LoVo (cell line): ENCODE measurements at places on chromosomes 13 and 19.
A peak's percentile ranks its signal among the peaks of the same experiment; 100 is the strongest.

- peak; percentile 54 for DNase-seq
These were observed 38.2 kb downstream of the ARRDC2 start for GRCh38 chr19:18046059-18046718.

GRCh38 chr19:11506967-11507366, 1.3 kb upstream of the ZNF653 start:
- no peak for DNase-seq

- DNase-seq, result no peak
These were observed 323.0 kb downstream of the DNAJC15 start for GRCh38 chr13:43346427-43346826.

- DNase-seq, result no peak
These were observed 703 bp downstream of the ZNF506 start for GRCh38 chr19:19820774-19821320.

GRCh38 chr13:92984151-92984550, 242.5 kb upstream of the GPC6 start:
- no peak for DNase-seq

GRCh38 chr13:52011632-52012511, at the start of gene ALG11:
TSS of gene ALG11 (plus strand) at chr13:52012398. CDS start at chr13:52012419, 21 bp downstream.
- DNase-seq, result peak; percentile 98

DNA sequence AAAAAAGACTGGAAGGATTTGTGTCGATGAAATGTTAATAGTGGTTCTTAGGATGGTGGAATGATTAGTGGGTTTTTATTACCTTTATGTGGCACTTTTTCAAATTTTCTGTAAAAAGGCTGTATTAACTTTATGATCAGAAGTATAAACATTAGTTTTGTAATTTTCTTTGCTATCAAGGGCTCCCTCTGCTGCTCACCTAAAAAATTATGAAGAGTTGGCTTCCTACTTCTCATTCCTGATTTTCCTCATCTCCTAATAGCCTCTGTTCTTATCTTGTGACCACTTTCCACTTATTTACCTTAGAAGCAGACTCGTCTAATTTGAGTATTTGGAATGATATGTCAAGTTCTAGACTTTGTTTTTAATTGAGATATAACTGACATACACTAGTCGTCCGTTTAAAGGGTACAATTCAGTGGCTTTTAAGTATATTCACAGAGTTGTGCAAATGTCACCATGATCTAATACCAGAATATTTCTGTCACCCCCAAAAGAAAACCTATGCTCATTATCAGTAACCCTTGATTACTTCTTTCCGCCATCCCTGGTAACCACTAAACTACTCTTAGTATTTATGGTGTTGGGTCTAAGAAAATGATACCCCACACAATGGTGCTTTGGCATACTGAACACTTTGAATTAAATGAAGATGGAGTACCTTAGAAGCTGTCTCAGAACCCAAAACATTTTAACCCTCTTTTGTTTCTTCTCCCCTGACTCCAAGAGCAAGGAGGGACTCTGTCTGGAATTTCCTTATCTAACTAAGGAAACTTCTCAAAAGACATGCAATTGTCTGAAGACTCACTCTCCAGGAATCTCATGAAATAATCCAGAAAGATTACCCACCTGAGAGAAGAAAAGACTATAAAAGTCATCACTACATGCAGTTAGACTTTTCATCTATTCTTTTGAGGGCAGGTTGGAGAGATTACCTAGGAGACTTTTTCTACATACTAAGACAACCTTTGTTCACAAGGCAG, 311.3 kb downstream of the DLEU7 start:
- DNase-seq, result peak; percentile 39

- DNase-seq, result no peak
These were observed 102.0 kb downstream of the ZNF429 start for GRCh38 chr19:21607449-21607848.

DNA sequence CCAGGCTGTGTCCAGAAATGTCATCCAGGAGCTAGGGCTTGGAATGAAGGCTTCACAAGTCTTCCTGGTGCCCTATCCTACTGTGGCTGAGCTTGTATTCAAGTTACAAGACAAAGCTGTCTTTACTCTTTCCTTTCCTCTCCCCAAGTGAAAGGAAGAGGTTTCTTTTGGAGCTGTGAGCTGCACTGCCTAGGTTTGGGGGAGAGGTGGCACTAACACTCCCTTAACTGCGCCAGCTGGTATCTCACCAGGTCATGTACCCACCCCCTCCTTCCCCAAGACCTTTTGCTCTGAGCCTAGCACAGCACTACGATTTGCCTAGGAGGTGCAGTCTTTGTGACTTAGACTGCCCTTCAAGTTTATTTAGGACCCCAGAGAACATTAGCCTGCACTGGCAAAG, 2053.6 kb upstream of the PRR20A start:
- no peak for DNase-seq

- no peak for DNase-seq
These were observed 2.3 kb downstream of the MIDN start for GRCh38 chr19:1250437-1251260.

- DNase-seq, result peak; percentile 55
These were observed 1531.4 kb upstream of the SLC10A2 start for GRCh38 chr13:104597546-104598180.

- DNase-seq, result peak; percentile 33
These were observed 54.1 kb downstream of the WDFY2 start for GRCh38 chr13:51638216-51638871.

DNA sequence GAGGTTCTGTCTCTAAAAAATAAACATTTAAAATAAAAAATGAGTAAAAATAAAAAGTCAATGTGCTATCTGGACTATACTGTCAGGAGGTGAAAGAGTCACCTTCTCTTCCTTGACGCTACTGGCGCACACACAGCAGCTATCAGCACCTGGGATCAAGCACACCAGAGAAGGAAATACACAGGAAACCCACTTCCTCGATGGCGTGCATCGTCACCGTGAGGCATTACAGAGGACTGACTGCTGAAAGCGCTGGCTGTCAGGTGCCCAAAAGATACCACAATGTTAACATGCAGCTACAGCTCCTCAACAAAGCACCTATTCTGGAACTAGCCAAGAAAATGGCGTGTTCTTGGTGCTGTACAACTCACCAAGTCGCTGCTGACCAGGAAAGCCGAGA, 6.1 kb downstream of the SLC35E1 start:
- no peak for DNase-seq

DNA sequence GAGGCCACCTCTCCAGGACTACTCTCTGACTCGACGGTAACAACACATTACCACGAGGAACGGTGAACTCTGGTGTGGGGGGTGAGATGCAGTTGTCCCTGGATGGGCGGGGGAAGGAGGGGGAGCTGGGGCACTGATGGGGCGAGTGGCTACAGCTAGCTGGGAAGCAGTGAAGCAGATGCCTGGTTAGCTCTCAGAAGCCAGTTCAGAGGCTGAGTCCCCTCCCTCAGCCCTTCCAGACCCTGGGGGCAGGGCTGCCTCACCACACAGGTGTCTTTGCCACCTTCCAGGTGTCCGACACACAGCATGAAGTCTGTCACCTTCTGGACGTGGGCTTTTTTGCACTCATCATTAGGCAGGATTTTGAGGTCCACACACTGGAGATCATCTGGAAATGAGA, 4.0 kb downstream of the KLK1 start:
- DNase-seq, result no peak

DNA sequence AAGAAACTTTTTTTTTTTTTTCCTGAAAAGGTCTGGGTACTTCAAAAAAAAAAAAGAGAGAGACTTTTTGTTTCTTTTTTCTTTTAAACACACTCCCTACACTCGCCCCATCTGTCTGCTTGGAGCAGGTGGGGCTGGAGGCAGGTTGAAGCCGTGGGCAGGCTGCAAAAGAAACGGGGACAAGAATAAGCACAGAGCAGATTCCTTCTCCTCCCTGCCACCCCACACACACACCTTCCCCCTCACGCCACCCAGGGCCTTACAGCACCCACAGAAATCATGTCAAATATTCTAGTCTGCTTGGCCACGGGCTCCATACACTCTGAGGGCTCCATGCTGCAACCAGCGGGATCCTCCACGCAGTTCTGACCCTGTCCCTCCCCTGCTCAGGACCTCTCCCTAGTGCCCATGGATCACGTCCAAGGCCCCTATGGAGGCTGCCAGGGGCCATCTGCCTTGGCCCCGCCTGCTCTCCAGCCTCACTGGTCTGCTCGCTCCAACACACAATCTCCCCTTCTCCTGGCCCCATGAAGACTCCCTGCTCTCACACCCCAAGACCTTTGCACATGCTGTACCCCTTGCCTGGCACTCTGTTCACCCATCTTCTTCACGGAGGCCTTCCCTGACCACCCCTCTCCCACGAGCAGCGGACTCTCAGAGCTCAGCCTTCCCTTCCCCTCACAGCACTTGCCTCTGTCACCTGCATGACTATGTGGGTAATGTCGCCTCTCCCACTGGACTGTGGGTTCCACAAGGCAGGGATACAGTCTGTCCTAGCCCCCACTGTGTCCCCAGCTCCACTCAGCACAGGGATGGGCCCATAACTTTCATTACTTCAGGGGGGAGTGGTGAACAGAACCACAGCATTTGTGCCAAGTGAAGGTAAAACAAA, 11.4 kb downstream of the AKT2 start:
- no peak for DNase-seq

DNA sequence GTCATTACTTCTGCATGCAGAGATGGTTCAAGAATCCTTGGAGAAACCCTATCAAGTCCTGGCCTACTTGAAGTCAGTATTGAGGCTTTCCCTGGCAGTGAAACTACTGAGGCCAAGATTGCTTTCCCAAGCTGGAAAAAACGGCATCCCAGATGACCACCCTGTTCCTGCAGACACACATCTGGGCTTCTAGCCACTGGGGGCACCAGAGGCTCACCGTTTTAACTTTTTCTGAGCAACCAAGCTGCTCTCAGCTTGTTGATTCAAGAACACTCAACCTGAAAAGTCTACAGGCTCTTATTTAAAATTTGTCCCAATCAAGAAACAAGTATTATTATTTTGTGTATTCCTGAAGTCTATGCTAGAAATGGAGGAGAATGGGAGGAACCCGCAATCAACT, 66.6 kb downstream of the SPRYD7 start:
- DNase-seq, result peak; percentile 5

- DNase-seq, result no peak
These were observed 34.6 kb upstream of the OLFM4 start for GRCh38 chr13:52994051-52994450.

GRCh38 chr13:113732176-113732960, 26.7 kb upstream of the TMEM255B start:
- no peak for DNase-seq

GRCh38 chr13:83634601-83635000, 247.7 kb downstream of the SLITRK1 start:
- no peak for DNase-seq

DNA sequence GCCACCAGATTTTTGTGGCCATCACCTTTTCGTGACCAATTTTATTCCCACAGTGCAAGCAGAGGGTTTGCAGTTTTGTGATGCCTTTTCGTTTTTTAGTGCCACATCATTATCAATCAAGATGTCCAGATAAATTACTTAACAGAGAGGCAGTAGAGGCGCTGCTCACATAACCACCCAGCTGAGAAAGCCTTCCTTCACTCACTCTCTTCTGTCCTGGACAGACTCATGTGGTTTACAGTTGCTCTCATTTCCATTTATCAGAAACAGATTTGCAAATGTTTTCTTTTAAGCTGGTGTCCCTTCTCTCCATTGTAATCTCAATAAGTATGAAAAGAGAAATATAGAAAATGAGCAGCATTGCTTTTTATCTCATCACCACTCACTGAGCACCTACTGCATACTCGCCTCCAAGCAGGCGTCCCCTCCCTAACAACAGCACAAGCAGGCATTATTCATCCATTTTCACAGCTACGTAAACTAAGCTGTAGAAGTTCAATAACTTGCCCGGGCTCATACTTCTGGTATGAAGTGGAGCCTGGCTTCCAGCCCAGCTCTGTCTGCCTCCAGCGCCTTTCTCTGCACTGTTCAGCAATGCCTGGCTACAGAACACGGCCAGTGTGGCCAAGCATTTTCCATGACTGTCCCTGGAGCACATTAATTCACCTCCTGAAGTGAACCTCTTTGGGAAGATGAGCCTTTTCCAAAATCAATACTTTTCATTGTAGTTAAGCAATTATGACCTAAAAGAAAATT, 34.6 kb upstream of the KATNAL1 start:
- peak; percentile 16 for DNase-seq

DNA sequence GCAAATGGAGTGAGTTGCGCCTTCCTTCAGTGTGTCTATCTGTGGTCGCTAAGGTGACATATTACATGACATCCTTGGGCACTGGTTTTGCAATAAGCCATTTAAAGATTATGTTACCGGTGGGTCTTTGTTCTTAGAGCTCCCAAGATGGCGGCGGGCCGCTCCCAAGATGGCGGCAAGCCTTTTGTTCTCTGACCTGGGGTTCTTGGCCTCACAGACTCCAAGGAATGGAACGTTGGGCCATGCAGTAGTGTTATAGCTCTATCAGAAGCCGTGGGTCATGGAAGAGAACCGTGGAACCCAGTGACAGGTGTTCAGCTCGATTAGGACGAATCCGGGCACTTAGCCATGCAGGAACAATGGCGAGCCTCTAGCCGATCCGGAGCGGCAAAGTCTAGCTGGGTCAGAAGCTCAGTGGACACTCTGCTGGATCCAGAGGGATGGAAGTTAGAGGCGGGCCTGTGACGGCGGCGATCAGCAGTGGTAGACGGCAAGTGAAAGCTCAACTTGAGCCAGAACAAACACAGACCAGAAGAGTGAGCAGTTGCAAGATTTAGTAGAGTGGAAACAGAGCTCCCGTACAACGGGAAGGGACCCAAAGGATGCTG, 188.6 kb downstream of the TEX29 start:
- no peak for DNase-seq

DNA sequence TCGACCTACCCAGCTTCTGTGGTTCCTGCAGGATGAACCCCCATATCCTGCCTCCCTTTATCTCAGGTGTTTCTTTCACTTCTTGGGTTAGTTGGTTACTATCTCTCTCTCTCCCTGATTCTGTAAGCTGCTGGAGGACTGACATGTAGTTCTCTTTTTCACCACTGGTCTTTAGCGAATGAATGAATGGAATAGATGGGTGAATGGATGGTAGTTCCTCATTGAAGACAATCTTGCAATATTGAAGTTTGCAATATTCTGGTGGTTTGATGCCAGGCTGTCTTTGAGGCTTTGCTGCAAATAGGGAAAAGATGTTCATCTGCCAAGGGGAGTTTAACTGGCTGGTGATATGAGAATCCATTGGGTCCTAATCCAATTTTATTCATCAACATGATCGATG, 120.2 kb downstream of the UBL3 start:
- no peak for DNase-seq

- no peak for DNase-seq
These were observed 5.8 kb downstream of the LATS2 start for GRCh38 chr13:21055511-21056045.

GRCh38 chr13:21608961-21609360, 5.0 kb upstream of the MICU2 start:
- no peak for DNase-seq

GRCh38 chr13:95327190-95327589, 25.9 kb upstream of the ABCC4 start:
- no peak for DNase-seq

GRCh38 chr13:109899748-109900147, 113.4 kb upstream of the IRS2 start:
- DNase-seq, result no peak

DNA sequence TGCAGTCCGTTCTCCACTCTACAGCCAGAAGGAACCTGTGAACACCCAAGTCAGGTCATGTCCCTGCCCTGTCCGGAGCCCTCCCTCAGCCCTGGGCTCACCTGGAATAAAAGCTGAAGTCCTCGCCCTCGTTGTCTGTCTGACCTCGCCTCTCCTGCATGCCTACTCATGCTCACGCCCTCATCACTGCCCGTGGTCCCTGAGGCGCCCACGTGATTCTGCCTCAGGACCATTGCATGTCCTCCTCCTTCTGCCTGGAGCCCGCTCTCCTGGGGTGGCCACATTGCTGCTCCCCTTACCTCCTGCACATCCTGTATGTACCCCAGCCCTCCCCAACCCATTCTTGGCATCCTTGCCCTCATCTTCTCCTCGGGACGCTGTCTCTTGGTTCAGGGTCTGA, 42.2 kb downstream of the BICRA start:
- DNase-seq, result no peak
